ENCODE measurements at places on chromosomes 13 and 19.

GRCh38 chr19:7874076-7874896 is at the start of gene PRR36:
Gene PRR36 (minus strand): TSS chr19:7874390. CDS start chr19:7873689, 701 bp downstream.
- DNase-seq = no peak

DNA sequence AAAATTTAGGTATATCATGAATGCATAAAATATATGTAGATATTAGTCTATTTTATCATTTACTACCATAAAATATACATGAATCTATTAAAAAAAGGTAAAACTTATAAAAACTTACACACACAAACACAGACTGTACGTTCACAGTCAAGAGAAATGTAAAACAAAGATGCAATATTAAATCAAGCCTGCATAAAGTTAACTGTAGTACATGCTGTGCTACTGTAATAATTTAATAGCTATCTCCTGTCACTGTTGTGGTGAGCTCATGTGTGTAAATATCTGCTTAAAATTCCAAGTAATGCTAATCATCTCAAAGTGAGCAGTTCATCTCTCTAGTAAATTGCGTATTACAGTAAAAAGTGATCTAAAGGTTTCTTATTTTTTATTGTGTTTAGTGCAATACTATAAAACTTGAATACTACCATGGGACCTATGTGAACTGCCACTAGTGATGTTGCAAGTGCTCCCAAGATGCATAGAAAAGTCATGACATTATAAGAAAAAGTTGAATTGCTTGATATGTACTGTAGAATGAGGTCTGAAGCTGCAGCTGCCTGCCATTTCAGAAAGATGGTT is 762 bp upstream of the ZNF233 start:
- DNase-seq = no peak

- peak; percentile 56 for DNase-seq
Measured at GRCh38 chr19:41563854-41564514, 12.0 kb upstream of the CEACAM21 start.

GRCh38 chr13:86922936-86923335 is 748.2 kb upstream of the SLITRK5 start:
- no peak for DNase-seq

DNA sequence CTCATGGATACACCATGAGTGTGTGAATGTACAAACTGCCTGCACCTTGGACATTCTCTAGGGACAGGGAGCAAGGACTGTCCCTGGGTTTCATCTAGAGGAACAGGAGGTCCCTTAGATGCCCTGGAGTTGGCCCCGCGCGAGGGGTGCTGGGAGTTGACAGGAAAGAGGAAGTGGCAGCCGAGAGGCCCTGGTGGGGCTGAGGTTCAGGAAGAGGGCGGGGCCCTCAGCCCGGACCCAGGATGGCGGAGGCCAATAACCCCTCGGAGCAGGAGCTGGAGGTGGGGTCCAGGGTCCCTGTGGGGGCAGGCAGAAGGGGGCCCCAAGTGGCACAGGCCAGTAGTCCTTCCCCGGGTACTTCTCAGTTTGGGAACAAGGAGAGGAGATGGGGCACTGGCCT is 6.9 kb downstream of the PKN1 start:
- peak; percentile 85 for DNase-seq

GRCh38 chr13:106734198-106734597 is 166.3 kb upstream of the ARGLU1 start:
- no peak for DNase-seq

DNA sequence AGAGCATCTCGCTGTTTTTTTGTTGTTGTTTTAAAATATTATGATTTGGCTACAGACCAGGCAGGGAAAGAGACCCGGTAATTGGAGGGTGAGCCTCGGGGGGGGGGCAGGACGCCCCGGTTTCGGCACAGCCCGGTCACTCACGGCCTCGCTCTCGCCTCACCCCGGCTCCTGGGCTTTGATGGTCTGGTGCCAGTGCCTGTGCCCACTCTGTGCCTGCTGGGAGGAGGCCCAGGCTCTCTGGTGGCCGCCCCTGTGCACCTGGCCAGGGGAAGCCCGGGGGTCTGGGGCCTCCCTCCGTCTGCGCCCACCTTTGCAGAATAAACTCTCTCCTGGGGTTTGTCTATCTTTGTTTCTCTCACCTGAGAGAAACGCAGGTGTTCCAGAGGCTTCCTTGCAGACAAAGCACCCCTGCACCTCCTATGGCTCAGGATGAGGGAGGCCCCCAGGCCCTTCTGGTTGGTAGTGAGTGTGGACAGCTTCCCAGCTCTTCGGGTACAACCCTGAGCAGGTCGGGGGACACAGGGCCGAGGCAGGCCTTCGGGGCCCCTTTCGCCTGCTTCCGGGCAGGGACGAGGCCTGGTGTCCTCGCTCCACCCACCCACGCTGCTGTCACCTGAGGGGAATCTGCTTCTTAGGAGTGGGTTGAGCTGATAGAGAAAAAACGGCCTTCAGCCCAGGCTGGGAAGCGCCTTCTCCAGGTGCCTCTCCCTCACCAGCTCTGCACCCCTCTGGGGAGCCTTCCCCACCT is 183.3 kb downstream of the KDM4B start:
- no peak for DNase-seq

DNA sequence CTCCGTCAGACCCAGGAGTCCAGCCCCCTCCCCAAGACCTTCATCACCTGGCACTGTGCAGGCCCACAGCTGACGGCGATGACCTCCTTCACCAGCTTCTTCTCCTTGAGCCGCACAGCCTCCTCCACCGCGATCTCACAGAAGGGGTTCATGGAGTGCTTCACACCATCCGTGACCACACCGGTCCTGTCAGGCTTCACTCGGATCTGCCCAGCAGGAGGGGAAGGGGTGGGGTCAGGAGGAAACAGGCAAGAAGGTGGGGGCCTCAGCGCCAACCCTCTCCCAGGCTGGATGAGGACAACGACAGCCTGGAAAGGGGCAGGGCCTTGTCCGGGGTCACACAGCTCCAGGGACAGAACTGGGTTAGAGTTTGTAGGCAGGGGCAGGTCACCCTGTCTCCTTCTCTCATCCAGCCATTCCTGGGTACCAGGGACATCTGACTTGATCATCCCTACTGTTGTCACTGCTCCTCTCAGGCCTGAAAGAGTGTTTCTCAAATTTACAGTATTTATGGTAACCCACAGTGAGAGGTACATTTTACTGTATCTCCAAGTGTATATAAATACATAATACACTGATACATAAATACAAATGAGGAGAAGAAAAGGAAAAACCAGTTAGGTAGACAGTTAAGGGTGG is 12.0 kb downstream of the ETFB start:
- DNase-seq = no peak

- DNase-seq = no peak
Measured at GRCh38 chr19:49772850-49773432, 6.1 kb downstream of the AP2A1 start.

DNA sequence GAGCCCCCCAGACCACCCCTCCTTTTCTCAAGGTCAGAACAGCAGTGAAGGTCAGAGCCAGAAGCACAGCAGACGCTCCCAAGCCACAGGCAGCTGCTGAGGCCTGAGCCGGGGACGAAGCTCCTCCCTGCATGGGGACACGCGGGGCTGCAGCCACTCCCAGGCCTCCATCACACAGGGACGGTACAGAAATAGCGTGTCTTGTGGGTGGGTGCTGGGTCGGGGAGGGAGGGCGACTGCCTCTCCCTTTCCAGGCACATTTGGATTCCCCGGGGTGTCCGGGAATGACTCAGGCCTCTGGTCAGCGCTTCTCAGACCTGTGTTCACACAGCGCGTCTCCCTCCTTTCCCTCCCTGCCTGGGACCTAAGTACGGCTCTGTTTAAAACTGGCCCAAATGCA is 33.2 kb downstream of the RASA3 start:
- peak; percentile 26 for DNase-seq

DNA sequence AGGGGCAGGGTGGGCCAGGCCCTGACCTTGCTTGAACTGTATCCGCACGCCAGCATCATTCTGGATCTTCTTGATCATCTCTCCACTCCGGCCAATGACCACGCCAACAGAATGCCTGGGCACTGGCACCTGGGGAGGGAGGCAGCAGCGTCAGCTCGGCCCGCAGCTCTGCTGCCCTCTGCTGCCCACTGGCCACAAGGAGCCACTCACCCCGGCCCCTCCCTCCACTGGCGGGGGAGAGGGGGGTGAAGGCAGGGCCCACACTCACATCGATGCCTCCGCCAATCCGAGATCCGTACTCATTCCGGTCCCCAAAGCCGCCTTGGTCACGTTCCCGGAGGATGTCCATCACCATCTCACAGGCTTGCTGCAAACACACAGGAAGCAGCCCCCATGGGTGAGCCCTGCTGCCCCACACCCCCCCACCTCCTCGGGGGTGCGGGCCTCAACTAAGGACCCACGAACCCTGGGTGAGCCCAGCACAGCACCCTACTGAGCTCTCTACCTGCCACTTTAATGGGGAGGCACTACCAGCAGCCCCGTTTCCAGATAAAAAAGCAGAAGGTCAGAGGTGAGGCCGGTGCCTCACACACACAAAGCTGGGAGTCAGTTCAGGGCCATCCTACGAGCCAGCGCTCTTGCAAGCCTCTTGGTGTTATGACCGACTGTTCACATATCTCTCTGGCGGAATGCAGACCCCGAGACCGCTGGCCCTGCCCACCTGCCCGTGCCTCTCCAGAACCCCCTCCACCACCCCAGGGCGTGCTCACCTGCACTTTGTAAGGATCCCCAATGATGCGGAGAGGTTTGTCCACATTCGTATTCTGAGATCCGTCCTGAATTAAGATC is 6.7 kb downstream of the KHSRP start:
- no peak for DNase-seq

- no peak for DNase-seq
Measured at GRCh38 chr19:31355665-31356289, 6.5 kb upstream of the TSHZ3 start.

GRCh38 chr19:44303976-44304568 is 753 bp downstream of the ZNF235 start:
- no peak for DNase-seq

DNA sequence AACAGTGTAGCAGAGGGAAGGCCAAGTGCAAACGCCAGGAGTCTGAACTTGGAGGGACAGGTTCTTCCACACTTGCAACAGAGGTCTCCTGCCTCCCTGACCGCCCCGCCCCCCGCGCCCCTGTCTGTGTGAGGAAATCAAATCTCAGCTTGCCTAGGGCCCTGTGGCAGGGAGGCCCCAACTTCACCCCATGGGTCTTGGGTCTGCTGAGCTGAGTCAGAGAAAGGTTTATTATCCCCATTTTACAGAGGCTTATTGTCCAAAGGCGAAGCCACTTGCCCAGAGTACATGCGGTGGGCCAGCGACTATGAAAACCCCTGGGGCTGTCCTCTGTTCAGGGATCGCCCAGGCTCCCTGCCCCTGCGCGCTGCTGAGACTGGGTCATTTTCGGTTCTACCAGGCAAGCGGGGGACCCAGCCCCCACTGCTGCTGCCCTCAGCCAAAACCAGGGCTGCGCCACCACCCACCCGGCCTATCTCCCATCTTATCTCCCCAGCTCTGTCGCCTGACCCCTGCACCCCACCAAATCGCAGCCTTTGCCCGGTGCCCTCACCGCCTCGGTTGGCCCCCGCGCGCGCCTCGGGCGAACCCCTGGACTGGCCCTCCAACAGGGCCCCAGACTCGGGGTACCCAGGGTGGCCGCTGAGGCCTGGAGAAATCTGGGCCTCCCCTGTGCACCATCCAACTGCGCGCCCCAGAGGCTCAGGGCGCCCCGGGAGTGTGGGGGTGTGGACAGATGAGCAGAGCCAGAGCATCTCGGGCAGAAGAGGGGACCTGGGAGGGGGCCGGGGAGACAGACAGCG is 850 bp upstream of the CERS4 start:
- DNase-seq = peak; percentile 7

GRCh38 chr19:10580979-10581631 is 6.0 kb downstream of the AP1M2 start:
- peak; percentile 92 for DNase-seq

DNA sequence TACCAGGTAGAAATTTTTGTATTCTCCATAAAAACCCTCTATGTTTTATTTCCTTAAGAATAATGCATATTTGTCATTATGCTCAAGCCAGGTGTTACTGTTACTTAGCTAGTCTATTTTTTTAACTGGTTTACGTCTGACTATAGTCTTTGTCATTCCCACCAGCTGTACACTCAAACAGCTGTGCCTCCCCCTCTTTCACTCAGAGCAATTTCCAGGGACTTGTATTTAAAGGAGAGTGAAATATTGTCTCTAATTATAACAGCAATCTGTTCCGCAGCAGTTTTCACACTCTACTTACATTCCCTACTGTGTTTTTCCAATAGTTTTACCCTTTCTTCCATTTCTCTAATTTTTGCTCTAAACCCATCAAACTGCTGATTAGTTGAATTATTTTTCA is 813.6 kb upstream of the MIR17HG start:
- no peak for DNase-seq

DNA sequence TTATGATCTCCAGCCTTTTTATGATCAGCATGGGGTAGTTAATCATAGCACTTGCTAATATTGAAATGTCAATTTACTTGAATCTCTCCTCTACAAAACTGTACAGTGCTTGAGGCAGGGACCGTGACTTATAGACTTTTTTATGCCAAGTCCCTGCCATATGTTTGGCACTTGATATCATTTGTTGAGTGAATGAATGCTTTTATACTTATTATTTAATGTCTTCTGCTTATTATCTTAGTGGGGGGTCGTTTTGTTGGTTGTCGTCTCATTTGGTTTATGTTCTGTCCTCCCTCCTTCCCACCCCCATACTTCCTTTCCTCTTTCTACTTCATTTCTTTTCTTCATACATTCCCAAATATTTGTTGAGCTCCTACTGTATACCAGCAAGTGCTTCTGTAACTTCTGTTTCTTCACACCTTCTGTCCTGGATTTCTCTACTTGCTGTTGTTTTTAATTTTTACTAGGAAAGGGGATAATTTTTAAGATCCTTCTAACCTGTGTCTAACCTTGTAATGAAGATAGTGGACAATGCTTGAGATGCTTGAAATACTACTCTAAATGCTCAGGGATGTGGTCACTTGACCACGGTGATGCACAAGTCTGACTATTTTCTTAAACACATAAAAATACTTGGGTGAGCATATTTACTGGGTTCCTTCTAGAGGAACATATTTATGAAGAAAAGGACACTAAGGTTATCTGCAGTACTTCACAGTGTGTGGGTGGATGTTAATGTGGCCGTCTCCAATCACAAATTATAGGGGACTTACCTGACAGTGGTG is 223.8 kb downstream of the TDRD3 start:
- DNase-seq = no peak

DNA sequence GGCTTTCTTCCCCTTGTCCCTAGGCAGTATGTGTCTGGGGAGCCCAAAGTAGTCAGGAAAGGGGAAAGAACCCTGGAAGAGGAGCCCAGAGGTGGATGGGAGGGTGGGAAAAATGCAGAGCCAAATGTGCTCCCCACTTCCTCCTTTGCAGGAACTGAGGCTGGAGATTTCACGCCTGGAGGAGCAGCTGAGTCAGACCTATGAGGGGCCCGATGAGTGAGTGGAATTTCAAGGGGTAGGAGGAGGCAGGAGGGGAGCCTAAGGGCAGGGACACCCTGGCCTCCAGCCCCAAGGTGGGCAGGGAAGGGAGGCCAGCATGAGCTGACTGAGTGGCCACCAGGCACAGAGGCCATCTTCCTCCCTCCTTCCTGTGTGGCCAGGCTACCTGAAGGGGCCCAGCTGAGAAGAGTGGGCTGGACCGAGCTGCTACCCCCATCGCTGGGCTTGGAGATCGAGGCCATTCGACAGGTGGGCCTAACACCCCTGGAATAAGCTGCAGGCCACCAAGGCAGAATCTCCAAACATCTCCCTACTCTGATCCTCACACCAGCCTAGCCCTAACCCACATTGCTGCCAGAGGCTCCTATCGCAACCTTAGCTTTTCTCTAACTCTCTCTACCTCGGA is 14.3 kb downstream of the PTH2 start:
- no peak for DNase-seq
